MCF 10A (cell line): ENCODE measurements at places on chromosomes 4 and X. TPM values are rescaled to one million over a fixed set of nuclear protein-coding genes. Genes with fewer than 3 reads are reported as not detected.

GRCh38 chr4:152778656-152779512 lies 646 bp downstream of the TIGD4 start:
- no peaks in the 10 kb centered on the region for H3K36me3 ChIP-seq
- DNase-seq = peak; percentile 12
- H3K4me3 ChIP-seq = peak overlapping the region; percentile 87
- peaks cover 18% of the 10 kb centered on the region for H3K4me1 ChIP-seq

DNA sequence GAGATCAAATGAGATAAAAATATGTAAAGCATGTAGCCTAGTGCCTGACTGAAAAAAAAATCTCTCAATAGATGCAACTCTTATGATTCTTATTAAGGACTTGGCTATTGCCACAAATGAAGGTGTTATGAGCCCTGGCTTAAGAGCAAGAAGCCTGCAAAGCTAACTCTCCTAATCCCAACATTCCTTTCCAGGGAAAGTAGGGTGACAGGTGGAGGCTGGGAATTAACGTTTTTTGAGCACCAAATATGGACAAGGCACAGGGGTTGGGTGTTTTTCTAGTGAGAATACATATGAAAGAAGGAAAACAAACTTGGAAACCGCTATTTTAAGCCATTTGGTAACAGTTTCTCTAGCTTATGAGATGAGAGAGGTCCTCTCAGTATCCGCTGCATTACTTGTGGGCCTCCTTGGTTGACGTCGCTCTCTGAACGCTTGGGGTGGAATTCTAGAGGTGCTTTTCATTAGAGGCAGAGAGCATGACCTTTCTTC lies 2.4 kb downstream of the RHOH start:
- H3K27ac ChIP-seq = no peak overlapping the region
- DNase-seq = no peak
- H3K4me1 ChIP-seq = no peaks in the 10 kb centered on the region
- no peaks in the 10 kb centered on the region for H3K27me3 ChIP-seq
- no peaks in the 10 kb centered on the region for H3K36me3 ChIP-seq

NAA10 gene
- total RNA-seq = 166 and 196 TPM in 2 replicates

GRCh38 chr4:53367721-53368120 lies 1.9 kb upstream of the SCFD2 start:
- H3K27me3 ChIP-seq = peaks cover 31% of the 10 kb centered on the region
- no peak for DNase-seq
- peaks cover 10% of the 10 kb centered on the region for H3K4me1 ChIP-seq

S100P gene
- total RNA-seq = 55.6 and 97.6 TPM in 2 replicates

DNA sequence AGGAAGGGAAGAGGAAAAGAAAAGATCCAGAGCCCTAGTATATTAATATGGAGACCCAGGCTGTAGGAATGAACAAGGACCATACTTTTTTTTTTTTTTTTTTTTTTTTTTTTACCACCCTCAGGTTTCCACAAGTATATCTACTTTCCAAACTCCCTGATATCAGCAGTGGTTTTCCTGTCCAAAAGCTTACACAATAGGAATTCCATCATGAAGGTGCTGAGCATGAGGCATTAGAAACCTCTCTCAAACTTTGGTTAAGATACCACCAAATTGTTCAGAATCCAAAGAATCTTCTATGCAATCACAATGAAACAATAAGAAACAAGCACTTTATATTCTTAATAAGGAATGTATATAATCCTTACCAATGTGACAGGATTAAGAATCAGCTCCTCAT lies 26.5 kb downstream of the RPS6KA3 start:
- no peak for DNase-seq
- H3K4me3 ChIP-seq = no peak overlapping the region
- no peaks in the 10 kb centered on the region for H3K36me3 ChIP-seq
- H3K27ac ChIP-seq = no peak overlapping the region

- no peaks in the 10 kb centered on the region for H3K27me3 ChIP-seq
- H3K4me1 ChIP-seq = peaks cover 5% of the 10 kb centered on the region
- H3K27ac ChIP-seq = no peak overlapping the region
- no peaks in the 10 kb centered on the region for H3K36me3 ChIP-seq
Observed at GRCh38 chr4:169437299-169438047, 166.7 kb upstream of the SH3RF1 start.

MAGEC2 gene
- total RNA-seq = not detected in 2 replicates

GRCh38 chrX:86830685-86831084 lies 682.4 kb downstream of the DACH2 start:
- DNase-seq = no peak
- H3K36me3 ChIP-seq = no peaks in the 10 kb centered on the region

GRCh38 chr4:8192748-8193738 lies 6.0 kb upstream of the SH3TC1 start:
- H3K27ac ChIP-seq = no peak overlapping the region
- peaks cover 30% of the 10 kb centered on the region for H3K4me1 ChIP-seq
- DNase-seq = peak; percentile 76

GATA1 gene
- not detected in 2 replicates for total RNA-seq

- H3K27ac ChIP-seq = no peak overlapping the region
- H3K4me3 ChIP-seq = no peak overlapping the region
- H3K4me1 ChIP-seq = peaks cover 6% of the 10 kb centered on the region
Observed at GRCh38 chr4:182809417-182810102, 107.6 kb downstream of the DCTD start.

DGAT2L6 gene
- not detected in 2 replicates for total RNA-seq

- no peaks in the 10 kb centered on the region for H3K36me3 ChIP-seq
- H3K4me3 ChIP-seq = no peak overlapping the region
- H3K27me3 ChIP-seq = peaks cover 71% of the 10 kb centered on the region
Observed at GRCh38 chrX:115378471-115378870, 89.0 kb downstream of the LUZP4 start.

SPIN2A gene
- 0.44 and 0.91 TPM in 2 replicates for total RNA-seq

DNA sequence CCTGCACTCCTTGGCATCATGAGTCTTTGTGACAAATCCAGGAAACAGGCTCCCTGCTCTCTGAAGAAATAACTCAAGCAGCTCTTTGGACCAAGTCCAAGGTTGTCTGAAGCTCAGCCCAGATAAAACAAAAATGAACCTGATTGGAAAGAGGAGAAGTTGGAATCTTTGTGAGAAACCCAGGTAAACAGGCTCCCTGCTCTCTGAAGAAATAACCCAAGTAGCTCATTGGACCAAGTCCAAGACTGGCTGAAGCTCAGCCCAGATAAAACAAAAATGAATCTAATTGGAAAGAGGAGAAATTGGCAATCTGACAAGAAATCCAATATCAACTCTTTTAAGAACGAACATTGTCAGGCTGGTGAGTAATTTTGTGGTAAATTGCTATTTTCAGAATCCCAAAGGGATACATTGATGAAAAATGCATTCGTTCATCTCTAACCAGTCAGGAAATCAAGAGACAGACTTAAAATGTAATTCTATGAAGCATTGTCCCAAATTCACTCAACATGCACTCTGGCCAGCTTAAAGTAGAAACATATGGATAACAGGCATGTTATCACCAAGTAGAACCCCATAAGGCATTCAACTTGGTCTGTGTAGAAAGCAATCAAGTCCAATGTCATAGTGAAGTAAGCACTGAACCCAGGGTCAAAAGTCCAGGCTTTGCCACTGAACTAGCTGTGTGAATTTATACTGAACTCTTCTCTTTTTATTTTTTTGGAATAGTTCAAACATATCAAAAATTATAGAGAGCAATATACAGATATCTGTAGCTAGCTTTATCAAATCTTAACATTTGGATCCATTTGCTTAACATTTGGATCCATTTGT lies 16.8 kb upstream of the NFXL1 start:
- H3K27ac ChIP-seq = no peak overlapping the region
- peak; percentile 53 for DNase-seq
- peaks cover 27% of the 10 kb centered on the region for H3K4me1 ChIP-seq
- no peaks in the 10 kb centered on the region for H3K36me3 ChIP-seq
- H3K4me3 ChIP-seq = no peak overlapping the region

GRCh38 chrX:53080628-53081580 lies 1.3 kb upstream of the TSPYL2 start:
- no peak for DNase-seq
- peaks cover 82% of the 10 kb centered on the region for H3K27me3 ChIP-seq
- peaks cover 40% of the 10 kb centered on the region for H3K36me3 ChIP-seq

- peaks cover 43% of the 10 kb centered on the region for H3K27me3 ChIP-seq
- peak within 1 kb of the TSS; percentile 49 for H3K27ac ChIP-seq
- DNase-seq = peak; percentile 92
- peaks cover 14% of the 10 kb centered on the region for H3K36me3 ChIP-seq
- peak within 1 kb of the TSS; percentile 75 for H3K4me3 ChIP-seq
- H3K4me1 ChIP-seq = peaks cover 6% of the 10 kb centered on the region
Observed at GRCh38 chrX:130165703-130166502, at the start of gene AIFM1. TSS of gene AIFM1 (minus strand) at chrX:130165841. CDS start at chrX:130165656, 185 bp downstream.

DNA sequence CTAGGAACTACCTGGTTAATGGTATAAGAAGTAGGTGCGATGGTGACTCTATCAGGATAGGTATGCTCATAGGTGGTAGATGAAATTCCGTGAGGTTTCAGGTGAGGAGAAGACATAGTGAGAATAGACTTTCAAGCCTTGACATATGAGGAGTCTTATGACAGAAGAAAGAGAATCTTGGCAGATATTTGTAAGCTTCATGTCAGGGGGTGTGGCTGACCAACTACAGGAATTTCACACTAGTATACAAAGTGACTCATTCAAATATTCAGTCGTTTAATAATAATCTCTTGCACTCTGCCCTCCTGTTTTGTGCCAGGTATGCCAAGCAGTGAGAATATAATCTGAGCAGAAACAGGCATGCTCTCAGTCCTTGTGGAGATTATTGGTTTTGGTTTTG lies 22.8 kb downstream of the PACRGL start:
- no peak overlapping the region for H3K4me3 ChIP-seq
- no peak overlapping the region for H3K27ac ChIP-seq
- H3K27me3 ChIP-seq = no peaks in the 10 kb centered on the region
- DNase-seq = peak; percentile 28
- peaks cover 72% of the 10 kb centered on the region for H3K36me3 ChIP-seq

RHOXF2B gene
- total RNA-seq = not detected in 2 replicates

RBMXL3 gene
- total RNA-seq = not detected in 2 replicates

MYOZ2 gene
- not detected in 2 replicates for total RNA-seq

GRCh38 chr4:57554556-57555092 lies 444.4 kb upstream of the IGFBP7 start:
- H3K27ac ChIP-seq = no peak overlapping the region
- no peak for DNase-seq
- H3K27me3 ChIP-seq = no peaks in the 10 kb centered on the region
- no peaks in the 10 kb centered on the region for H3K36me3 ChIP-seq

IL13RA1 gene
- 27.4 and 32.4 TPM in 2 replicates for total RNA-seq
